ENCODE measurements at places on chromosomes 1 and 21.

DNA sequence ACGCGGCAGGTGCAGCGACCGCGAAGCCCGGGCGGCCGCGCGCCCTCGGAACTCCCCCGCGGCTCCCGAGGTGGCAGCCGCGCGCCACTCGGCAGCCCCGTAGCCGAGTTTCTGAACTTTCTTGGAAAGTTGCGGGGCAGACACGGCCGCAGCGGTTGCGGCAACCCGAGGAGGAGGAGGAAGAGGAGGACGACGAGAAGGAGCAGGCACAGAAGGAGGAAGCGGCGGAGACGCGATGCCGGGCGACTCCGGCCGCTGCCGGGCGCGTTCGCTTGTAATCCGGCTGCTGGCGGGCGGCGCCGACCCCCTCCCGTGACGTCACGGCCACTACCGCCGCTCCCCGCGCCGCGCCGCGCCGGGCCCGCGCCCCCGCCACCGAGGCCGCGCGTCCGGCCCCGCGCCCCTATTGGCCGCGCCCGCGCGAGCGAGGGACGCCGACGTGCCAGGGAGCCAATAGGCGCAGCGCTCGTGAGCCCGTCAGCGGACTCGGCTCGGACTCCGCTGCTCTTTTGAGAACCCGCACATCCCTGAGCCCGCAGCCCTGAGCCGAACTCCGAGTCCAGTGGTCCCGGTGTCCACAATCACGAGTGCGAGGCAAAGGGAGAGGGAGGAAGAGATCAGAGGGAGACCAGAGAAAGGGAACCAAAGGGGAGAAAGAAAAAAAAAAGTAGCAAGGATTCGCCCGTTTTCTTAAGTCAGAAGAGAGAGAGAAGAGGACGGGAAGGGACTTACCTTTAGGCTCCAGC is 736 bp upstream of the BARHL2 start:
- no peak for DNase-seq

- no peak for DNase-seq
Measured at GRCh38 chr1:3747522-3747848, 4.8 kb upstream of the CCDC27 start.

- no peak for DNase-seq
Measured at GRCh38 chr1:150678988-150679387, 18.0 kb downstream of the GOLPH3L start.

GRCh38 chr1:192795916-192796618 is 12.8 kb upstream of the RGS2 start:
- no peak for DNase-seq

DNA sequence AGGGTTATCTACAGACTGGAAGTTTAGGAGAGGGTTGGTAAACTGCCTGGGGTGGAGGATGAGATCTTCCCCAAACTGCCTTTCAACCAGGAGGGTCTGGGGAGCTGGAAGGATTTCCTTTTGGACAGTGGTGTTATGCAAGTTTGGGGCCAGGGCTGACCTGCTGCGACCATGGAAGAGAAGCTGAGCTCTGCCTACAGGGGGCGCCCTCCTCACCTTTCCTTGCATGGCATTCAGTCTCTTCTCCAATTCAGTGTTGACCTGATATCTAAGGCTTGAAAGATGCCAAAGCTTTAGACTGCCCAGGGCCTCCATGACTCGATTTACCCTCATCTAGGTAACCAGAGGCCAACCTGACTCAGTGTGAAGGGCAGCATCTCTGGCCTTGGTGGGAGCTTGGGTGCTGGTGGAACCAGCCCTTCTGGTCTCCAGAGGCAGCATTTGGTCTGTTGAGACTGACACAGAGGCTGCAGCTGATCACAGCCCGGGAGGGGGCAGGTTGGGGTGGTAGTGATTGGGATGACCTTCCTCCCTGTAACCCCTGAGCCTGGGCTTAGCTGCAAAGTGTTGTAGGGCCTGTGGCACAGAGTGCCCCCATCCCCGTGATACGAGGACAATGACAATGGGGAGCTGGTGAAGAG is 170.0 kb downstream of the GRIK3 start:
- no peak for DNase-seq

DNA sequence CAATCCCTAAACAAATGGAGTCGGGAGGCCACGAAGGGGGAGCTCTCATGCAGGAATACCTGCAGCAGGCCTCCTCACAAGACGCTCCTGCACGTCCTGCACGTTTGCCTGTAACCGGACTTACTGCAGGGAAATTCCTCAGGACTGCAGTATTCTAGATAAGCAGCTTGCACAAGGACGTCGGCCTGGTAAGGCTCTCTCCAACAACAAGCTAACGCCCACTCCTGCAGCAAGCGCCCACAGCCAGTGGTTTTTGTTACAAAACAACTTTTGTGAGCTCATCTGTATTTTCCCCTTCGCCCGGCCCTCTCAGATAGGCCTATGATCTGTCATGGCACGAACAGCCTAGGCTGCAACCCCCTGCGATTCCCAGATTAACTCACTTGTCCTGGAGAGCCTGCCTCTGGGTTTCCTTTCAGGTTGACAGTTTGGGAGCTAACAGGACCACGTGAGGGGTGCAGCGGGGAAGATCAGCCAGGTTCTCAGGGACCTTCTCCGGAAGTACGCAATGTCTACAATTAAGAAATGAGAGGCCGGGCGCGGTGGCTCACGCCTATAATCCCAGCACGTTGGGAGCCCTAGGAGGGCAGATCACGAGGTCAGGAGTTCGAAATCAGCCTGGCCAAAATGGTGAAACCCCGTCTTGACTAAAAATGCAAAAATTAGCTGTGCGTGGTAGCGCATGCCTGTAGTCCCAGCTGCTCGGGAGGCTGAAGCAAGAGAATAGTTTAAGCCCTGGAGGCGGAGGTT is 921 bp upstream of the MIB2 start:
- DNase-seq, result peak; percentile 49

- DNase-seq, result peak; percentile 46
Measured at GRCh38 chr1:206803221-206803730, 31.0 kb upstream of the IL10 start.

DNA sequence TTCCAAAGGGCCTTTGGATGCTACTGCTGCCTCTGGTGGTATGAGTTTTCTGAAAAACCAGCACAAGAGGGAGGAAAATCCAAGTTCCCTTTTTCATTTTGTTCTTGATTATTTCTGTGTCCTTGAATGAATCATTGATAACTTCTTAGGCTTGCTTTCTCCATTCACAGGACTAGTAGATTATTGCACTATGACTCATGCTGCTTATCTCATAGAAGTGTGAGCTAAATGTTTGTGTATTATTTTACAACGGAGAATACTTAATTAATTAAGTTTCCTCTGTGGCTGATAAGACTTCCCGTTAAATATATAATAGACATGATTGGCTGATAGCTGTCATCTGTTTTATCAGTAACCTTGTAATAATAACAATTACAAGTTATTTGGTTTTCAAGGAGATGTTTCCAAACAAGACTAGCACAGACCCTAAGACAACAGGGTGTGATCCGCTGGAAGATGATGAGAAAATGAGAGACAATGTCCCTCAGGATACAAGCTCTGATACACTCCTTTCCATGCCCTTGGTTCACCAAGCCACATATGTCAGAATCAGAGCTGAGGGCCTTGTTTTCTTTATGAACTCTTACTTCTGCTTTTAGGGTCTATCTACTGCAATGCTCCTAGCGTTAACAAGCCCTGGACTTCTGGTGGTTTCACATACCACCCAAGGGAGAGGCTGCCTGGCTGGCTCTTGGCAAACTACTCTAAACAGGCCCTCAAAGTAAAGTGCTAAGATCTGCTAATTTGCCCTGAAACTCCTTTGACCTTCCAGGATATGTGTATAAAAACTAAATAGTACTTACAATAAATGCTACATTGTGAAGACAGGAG is 1078.3 kb downstream of the TTLL7 start:
- DNase-seq, result no peak

DNA sequence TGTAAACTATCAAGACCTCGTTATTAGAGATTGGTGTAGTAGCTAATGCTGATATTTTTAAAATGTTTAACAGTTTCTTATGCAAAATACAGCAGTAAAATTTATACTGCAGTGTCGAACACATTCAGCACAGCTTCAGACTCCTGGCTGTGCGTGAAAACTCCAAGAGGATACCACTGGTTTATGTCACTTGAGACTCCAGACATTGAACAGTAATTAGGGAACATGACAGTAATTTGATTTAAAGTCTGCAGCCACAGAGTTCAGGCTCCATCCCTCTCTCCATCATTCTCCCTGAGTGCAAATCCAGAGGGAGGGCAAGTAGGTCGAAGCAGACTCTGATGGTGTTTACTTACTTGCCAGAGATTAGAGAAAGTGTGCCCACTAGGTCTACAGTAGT is 94.2 kb downstream of the AK5 start:
- DNase-seq, result no peak

GRCh38 chr1:51559064-51559500 is 40.0 kb upstream of the EPS15 start:
- no peak for DNase-seq

DNA sequence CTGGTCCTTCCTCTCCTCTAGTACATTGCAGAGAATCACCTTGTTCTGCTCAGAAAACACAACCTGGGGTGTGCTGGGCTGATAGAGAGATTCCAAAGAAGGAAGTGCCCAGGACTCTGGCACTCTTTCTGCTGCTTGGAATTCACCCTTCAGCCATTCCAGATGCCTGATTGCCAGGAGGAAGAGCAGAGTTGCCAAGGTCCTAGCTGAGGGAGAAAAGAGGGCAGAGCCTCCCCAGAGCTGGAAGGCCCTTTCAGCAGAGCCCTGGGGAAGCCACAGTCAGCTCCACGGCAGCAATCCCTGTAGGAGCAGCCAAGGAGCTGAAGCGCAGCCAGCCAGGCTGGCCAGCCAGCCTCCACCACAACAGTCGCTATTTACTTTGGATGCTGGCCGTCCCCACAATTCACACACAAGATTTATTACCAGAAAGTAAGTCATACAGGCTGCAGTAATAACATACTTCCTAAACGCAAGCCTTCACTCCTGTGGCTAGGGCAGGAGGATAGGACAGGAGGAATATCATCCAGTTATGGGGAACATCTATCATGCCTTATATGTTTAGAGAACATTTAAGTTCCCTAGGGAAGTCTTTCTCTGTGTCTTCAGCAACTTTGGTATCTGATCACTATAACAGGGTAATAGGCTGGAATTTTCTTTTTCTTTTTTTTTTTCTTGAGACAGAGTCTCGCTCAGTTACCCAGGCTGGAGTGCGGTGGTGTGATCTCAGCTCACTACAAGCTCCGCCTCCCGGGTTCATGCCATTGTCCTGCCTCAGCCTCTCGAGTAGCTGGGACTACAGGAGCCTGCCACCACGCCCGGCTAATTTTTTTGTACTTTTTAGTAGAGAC is 36.6 kb upstream of the SLC44A3 start:
- DNase-seq, result no peak

DNA sequence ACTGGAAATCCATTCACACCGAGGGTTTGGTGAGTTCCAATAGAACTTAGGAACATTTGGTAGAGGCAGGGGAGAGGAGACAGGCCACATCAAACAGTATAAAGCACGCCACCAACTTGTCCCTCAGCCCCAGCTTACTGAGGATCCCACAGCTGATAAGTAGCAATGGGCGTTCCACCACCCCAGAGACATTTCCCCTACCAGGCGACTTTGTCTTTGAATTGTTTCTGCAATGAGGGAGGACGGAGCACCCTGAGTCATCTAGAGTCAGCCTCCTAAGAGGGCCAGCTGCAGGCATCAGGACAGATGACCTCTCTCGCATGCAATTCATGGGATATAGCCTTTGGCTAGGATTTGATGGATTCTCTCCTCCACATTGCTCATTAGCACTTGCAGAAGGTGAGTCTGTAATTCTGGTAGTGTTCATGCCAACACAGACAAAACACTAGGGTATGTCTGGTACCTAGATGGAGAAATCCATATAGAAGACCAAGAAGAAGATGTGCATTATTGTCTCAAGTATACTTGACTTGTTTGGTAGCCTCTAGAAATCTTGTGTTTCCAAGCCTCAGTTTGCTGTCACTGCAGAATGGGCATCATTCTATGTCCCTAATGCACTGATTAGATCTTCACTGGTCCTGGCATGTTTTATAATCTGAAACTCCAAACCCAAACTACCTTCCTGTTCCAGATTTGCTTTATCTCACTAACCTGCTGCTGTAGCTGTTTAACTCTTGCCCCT is 69.0 kb downstream of the RRAGC start:
- DNase-seq, result no peak

GRCh38 chr1:63524201-63524600 is 876 bp downstream of the EFCAB7 start:
- no peak for DNase-seq

GRCh38 chr1:25019337-25020172 is 89.5 kb upstream of the RUNX3 start:
- no peak for DNase-seq

- DNase-seq, result peak; percentile 36
Measured at GRCh38 chr1:112808861-112809684, 93.9 kb upstream of the PPM1J start.

DNA sequence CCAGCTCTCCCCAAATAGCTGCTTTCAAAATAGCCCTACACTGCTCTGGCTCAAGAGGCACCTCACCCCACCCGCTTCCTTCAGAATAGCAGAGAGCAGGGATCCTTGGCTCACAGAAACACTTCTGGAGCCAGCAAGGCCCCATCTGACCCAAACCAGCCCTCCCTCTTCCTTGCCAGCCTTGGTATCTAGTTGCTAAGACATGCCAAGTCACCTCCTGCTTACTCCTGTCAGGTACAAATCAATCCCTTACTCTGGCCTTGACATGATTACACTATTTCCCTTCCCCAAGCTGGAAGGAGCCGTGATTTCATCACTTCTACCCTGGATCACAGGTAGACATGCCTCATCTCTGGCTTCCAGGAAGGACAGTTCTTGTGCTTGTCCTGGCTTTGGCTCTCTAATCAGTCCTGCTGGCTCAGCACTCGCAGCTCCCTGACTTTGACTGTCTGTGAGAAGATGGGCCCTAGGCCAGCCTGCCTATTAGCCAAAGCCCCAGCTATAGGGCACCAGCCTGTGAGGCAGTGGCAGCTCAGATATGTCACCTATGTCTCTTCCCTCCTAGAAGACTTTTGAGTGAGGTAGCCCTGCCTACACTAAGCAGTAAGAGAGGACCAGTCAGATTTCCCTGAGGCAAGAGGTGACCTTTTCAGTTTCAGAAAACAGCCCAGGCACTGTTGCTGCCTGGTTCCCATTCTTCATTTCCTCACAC is 8.9 kb upstream of the MUTYH start:
- no peak for DNase-seq

GRCh38 chr1:230728710-230729392 is 14.9 kb upstream of the AGT start:
- no peak for DNase-seq

- peak; percentile 59 for DNase-seq
Measured at GRCh38 chr1:2786329-2787162, 14.9 kb downstream of the TTC34 start.
